NCI-H446 treated with DMSO at 0.1 percent for 48 hours (cell line): ENCODE measurements at places on chromosomes 3 and 15.

- DNase-seq: no peak
Observed at GRCh38 chr15:69402816-69403215, 11.3 kb upstream of the KIF23 start.

DNA sequence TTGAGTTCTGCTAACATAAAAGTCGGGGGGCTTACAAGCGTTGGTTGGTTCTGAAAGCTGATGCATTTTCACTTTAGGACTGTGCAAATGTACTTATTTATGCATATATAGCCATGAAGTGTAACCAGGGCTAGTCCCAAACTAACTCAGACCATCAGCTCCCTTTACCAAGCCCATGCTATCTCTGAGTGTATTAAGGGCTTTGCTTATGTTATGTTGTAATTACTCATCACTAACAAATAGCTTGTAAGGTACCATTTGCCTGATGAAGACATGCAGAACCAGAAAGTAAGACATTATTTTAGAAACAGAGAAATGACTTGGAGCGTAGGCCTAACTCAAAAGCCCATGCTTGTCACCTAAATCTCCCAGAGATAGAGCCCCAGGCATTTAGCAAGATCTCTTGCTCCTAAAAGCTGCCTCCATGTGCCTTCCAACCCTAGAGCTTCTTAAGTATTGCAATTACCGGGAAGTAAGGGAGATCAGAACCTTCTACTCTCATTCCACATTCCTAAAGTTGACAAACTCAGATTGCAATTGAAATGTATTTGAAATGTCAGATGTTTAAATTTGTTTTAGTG, 362.9 kb upstream of the RBMS3 start:
- no peak for DNase-seq

DNA sequence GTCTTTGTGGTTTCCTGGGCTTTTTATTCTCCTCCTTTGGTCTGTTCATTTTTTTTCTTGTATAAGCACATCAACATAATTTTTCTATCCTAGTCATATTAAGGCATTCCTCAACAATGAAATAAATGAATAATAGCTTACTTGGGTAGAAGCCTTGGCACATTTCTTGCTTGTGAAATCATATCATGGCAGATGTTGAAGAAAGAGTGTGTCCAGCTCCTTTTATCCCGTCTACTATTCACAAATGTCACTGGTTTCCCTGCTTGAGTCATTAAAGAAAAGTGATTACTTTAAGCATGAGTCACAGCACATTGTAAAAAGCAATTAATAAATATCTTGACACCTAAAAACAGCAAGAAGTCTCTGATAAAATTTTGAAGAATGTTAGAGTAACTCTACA, 42.1 kb downstream of the MINAR1 start:
- no peak for DNase-seq

- DNase-seq: no peak
Observed at GRCh38 chr15:80691575-80691974, 3.5 kb upstream of the ABHD17C start.

- peak; percentile 15 for DNase-seq
Observed at GRCh38 chr15:99408236-99409096, 157.2 kb downstream of the LRRC28 start.

GRCh38 chr3:10551821-10552630, 46.6 kb upstream of the ATP2B2 start:
- no peak for DNase-seq

GRCh38 chr3:41198526-41198925, 779 bp upstream of the CTNNB1 start:
- no peak for DNase-seq

GRCh38 chr3:71885006-71885405, 100.1 kb upstream of the PROK2 start:
- DNase-seq: no peak
